Nephron progenitor cell (in vitro differentiated cells): ENCODE measurements at places on chromosomes 3 and 15.

DNA sequence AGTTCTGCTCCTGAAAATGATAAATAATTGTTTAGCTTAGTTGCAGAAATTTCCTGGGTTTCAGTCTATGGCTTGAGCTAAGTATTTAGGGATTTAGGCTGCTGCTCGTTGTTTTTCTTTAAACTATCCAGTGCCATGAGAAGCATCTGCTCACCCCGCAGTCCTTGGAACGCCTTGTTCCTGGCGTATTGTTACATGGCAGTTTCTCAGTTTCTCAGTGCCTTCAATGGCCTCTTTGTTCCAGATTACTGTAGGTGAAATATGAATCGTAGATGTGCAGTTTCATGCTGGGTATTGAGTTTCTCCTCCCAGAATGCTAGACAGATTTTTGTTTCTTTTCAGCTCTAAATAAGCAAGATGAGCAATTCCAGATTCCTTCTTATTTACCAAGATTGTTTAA lies 269.5 kb upstream of the GBE1 start:
- DNase-seq = no peak

GRCh38 chr3:127408684-127409420 lies 121.0 kb upstream of the PRR20G start:
- peak; percentile 36 for DNase-seq

- no peak for DNase-seq
Observed at GRCh38 chr15:93025625-93025982, 63.4 kb downstream of the RGMA start.

DNA sequence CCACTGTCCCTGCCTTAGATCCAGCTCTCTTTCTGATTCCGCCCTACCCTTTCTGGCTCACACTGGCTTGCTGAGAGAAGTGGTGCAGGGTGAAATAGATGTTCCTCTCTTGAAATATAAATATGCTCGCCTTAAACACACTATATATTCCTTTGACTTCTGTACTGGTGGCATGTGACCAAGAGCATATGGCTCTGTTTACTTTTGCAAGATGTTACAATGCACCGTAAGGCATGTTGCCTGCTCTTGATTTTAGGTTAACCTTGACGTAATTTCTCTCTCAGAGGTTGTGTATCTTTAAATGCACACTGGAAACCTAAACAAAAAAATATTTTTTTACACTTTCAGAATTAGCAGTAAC lies 749 bp downstream of the RSRC1 start:
- no peak for DNase-seq

GRCh38 chr3:10365791-10366190 lies 44.9 kb upstream of the SEC13 start:
- no peak for DNase-seq

- DNase-seq = no peak
Observed at GRCh38 chr15:67468416-67468815, 52.5 kb upstream of the C15orf61 start.

DNA sequence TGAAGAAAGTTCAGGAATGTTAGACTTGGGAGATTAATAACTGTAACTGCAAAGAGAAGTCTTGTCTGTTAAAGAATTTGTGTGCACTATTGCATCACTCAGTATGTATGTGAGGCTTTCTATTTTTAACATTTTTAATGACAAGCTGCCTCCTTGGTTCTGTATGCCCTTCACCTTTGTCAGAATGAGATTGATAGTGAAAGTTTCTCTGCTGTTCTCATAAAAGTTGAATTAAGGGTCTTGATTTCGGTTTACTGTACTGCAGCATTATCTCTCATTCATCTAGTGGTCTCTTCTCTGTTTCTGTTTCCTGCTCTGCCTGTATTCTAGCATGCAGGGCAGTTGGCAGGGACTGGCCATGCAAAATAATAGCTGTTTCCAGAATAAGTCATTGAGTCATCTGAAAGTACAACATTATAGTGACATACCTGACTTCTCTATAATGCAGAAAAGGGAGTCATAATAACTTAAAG lies 454.9 kb downstream of the IL5RA start:
- no peak for DNase-seq

DNA sequence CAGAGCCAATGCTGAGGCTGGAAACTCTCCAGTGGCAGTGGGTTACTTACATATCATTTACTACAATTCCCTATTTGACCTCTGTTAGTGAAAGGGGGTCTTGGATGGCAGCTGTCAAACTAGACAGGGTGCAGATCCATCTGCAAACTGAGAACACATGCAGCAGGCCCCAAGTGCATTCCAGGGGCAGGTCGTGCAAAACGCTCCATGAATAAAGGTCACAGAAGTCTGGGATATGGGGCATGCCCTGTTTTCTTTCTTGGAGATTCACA lies 25.0 kb upstream of the RAD18 start:
- no peak for DNase-seq
